ENCODE measurements at places on chromosomes 2 and 18. TPM values are rescaled to one million over a fixed set of nuclear protein-coding genes. Genes with fewer than 3 reads are reported as not detected.

GRCh38 chr2:68931799-68932198, 20.9 kb downstream of the GKN2 start:
- H3K36me3 ChIP-seq = no peaks in the 10 kb centered on the region
- H3K4me3 ChIP-seq = no peak overlapping the region
- no peak for DNase-seq

GRCh38 chr2:170462433-170463205, 252.5 kb upstream of the SP5 start:
- no peaks in the 10 kb centered on the region for H3K36me3 ChIP-seq
- no peaks in the 10 kb centered on the region for H3K27me3 ChIP-seq
- H3K4me3 ChIP-seq = no peak overlapping the region
- no peaks in the 10 kb centered on the region for H3K4me1 ChIP-seq

The CHN1 gene
- 5.3 TPM for total RNA-seq

GRCh38 chr2:96427917-96428316, 77.2 kb downstream of the NEURL3 start:
- H3K36me3 ChIP-seq = peaks cover 13% of the 10 kb centered on the region
- H3K27ac ChIP-seq = peak overlapping the region; percentile 9
- H3K27me3 ChIP-seq = peaks cover 43% of the 10 kb centered on the region
- peak; percentile 25 for DNase-seq

DNA sequence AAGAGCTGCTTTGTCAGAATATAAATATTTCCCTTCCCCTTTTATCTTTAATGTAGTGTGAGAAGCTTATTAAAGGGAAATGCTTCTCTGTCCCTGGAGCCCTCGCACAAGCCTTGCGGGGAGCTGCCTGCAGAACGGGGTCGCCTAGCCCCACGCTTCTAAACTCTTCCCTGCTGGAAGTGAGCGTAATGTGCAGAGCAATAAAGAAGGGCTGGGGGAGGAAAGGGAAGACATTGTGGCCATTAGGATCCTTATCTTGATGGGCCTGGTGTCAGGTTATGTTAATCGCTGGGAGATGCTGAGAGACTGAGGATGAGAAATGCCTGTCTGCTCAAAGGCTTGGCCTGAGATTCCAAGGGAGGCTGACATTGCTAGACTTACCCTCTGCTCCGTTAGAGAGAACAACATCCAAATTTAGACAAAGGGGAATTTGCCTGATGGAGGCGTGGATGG, 18.9 kb upstream of the FZD7 start:
- no peak for DNase-seq
- no peak overlapping the region for H3K4me3 ChIP-seq
- no peak overlapping the region for H3K27ac ChIP-seq
- no peaks in the 10 kb centered on the region for H3K36me3 ChIP-seq
- peaks cover 19% of the 10 kb centered on the region for H3K27me3 ChIP-seq

The CDKL4 gene
- not detected for total RNA-seq

The POTEF gene
- total RNA-seq = not detected

- H3K4me3 ChIP-seq = no peak overlapping the region
- H3K36me3 ChIP-seq = peaks cover 2% of the 10 kb centered on the region
- H3K27me3 ChIP-seq = no peaks in the 10 kb centered on the region
- H3K4me1 ChIP-seq = peaks cover 11% of the 10 kb centered on the region
Observed at GRCh38 chr2:32711219-32711618, 83.4 kb downstream of the TTC27 start.

The ECEL1 gene
- total RNA-seq = 1.8 TPM

- no peak for DNase-seq
- no peak overlapping the region for H3K27ac ChIP-seq
- H3K36me3 ChIP-seq = no peaks in the 10 kb centered on the region
Observed at GRCh38 chr2:24485197-24485596, 5.9 kb upstream of the NCOA1 start.

DNA sequence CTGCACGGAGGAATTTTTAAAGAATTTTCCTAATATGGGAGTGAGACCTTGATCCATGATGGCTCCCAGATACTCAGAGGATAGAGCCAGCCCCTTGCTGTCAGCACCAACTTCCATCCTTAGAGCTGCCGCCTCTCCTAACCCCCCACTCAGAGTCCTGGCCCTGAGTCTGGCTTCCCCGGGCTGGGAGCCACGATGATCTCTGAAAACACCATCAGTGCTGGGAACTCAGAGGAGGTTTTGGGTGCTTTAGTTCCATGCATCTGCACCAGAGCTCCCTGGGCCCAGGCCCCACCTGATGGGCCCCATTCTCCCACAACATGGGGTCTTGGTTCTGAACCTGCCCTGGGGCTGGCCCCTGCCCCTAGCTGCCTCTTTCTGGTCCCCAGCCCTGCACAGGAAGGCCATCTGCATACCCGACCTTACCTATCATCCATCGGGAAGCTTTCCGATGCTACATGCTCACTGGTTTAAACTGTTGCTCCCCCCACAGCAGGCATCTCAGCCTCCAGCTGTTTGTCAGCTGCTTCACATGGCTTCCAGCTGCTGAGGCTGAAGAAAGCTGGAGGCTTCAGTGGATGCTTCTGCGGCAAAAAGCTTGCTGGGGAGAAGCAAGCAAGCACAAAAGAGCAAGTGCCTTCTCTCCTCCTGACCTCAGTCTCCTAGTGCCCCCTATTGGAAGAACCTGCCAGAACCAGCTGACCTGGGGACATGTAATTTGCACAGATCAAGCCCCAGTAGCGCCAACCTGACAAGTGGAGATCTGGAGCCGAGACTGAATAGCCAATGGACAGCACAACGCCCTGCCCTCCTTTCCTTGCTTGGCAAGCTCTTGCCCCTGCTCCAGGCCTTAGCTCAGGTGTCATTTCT, 24.2 kb upstream of the RHOB start:
- H3K4me3 ChIP-seq = no peak overlapping the region
- H3K36me3 ChIP-seq = peaks cover 1% of the 10 kb centered on the region
- peak; percentile 19 for DNase-seq
- peaks cover 6% of the 10 kb centered on the region for H3K27me3 ChIP-seq
- H3K4me1 ChIP-seq = peaks cover 11% of the 10 kb centered on the region

The MDH1 gene
- total RNA-seq = 171 TPM

- no peak overlapping the region for H3K27ac ChIP-seq
- no peaks in the 10 kb centered on the region for H3K27me3 ChIP-seq
- no peaks in the 10 kb centered on the region for H3K4me1 ChIP-seq
- H3K36me3 ChIP-seq = no peaks in the 10 kb centered on the region
Observed at GRCh38 chr18:32911660-32912284, 138.9 kb upstream of the KLHL14 start.

GRCh38 chr2:13884291-13884976, 748.1 kb upstream of the LRATD1 start:
- H3K4me3 ChIP-seq = no peak overlapping the region
- H3K27ac ChIP-seq = no peak overlapping the region
- no peaks in the 10 kb centered on the region for H3K27me3 ChIP-seq
- no peak for DNase-seq
- H3K4me1 ChIP-seq = no peaks in the 10 kb centered on the region
- H3K36me3 ChIP-seq = no peaks in the 10 kb centered on the region

The STK36 gene
- 22.1 TPM for total RNA-seq

The DSEL gene
- total RNA-seq = 0.23 TPM

The GALR1 gene
- total RNA-seq = not detected

- no peaks in the 10 kb centered on the region for H3K27me3 ChIP-seq
- no peak overlapping the region for H3K27ac ChIP-seq
- H3K36me3 ChIP-seq = no peaks in the 10 kb centered on the region
- DNase-seq = no peak
- no peaks in the 10 kb centered on the region for H3K4me1 ChIP-seq
- no peak overlapping the region for H3K4me3 ChIP-seq
Observed at GRCh38 chr2:43490252-43490786, 105.5 kb downstream of the THADA start.

DNA sequence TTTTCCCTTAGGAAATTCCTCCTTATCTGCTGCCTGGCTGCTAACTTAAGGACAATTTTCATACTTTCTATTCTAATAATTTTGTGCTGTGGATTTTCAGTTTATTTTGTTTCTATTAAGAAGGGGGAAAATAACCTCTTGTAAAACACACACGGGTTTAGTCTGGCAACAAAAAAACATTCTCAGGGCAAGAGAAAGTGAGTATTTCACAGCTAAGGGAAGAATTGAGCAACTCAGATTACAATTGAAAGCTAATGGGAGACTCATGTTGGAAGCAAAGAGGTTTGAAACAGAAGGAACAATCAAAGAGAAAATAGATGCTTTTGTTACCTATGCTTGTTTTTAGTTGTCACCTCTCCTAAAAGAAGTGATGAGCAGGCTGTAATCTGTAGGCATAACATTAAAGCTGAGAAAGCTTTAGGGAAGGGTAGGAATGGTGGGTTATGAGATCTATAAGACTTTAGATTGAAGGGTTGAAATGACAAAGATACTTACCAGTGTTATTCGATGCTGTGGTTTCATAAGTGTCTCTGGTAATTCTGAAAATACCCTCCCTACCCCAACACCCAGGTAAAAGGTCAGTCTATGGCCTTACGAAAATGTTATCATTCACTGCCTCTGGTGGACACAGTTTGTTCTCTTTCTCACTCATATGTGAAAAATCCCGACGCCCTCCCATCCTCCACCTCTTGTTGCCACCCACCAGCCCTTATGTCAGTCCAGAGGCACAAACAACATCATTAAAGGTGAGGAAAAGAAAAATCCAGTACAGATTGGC, 510.9 kb downstream of the TXNL1 start:
- H3K36me3 ChIP-seq = no peaks in the 10 kb centered on the region
- H3K27me3 ChIP-seq = no peaks in the 10 kb centered on the region
- H3K4me3 ChIP-seq = no peak overlapping the region
- no peak overlapping the region for H3K27ac ChIP-seq

The TCF7L1 gene
- 0.16 TPM for total RNA-seq

GRCh38 chr2:85669549-85669948, 1.6 kb upstream of the SFTPB start:
- H3K4me1 ChIP-seq = no peaks in the 10 kb centered on the region
- DNase-seq = no peak
- no peak overlapping the region for H3K27ac ChIP-seq
- no peak overlapping the region for H3K4me3 ChIP-seq

The TFPI gene
- total RNA-seq = 0.19 TPM

Data from activated T-cell treated with anti-CD3 and anti-CD28 coated beads, Interleukin-2, amount 50 U/mL, for 72 hours (primary cell).